ENCODE measurements at places on chromosomes 16 and 17.

GRCh38 chr17:3982541-3983017 lies 18.3 kb upstream of the ATP2A3 start:
- DNase-seq: no peak

DNA sequence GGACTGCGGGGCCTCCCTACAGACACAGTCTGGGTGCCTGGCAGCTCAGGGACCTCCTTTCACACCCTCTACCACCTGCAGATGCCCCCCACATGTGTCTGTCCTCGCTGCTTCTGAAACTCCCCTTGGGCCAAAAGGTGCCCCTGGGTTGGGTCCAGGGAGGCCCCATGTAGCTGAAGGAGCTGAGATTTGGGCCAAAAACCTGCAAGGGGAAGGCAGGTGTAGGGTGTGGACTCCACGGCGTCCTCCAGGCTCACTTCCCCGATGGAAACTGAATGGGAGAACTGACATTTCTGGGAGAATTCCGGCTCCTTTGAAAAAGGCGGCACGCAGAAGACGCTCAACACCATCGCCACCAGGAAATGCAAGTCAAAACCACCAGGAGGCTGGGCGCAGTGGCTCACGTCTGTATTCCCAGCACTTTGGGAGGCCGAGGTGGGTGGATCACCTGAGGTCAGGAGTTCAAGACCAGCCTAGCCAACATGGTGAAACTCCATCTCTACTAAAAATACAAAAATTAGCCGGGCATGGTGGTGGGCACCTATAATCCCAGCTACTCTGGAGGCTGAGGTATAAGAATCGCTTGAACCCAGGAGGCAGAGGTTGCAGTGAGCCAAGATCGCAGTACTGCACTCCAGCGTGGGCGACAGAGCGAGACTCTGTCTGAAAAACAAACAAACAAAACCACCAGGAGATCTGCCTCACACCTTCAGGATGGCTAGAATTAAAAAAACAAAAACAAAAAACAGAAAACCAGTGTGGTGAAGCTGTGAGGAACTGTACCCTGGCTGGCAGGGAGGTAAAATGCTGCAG lies 13.2 kb upstream of the BAIAP2 start:
- DNase-seq: no peak

GRCh38 chr17:50598487-50598886 lies 36.2 kb upstream of the ABCC3 start:
- DNase-seq: no peak

- DNase-seq: no peak
Observed at GRCh38 chr16:183005-183404, 2.7 kb downstream of the HBQ1 start.

- DNase-seq: no peak
Observed at GRCh38 chr17:17766077-17766743, 70.6 kb downstream of the SREBF1 start.

- DNase-seq: no peak
Observed at GRCh38 chr17:66406701-66407644, 104.6 kb downstream of the PRKCA start.

GRCh38 chr16:57500578-57501111 lies 14.4 kb upstream of the DOK4 start:
- DNase-seq: no peak

DNA sequence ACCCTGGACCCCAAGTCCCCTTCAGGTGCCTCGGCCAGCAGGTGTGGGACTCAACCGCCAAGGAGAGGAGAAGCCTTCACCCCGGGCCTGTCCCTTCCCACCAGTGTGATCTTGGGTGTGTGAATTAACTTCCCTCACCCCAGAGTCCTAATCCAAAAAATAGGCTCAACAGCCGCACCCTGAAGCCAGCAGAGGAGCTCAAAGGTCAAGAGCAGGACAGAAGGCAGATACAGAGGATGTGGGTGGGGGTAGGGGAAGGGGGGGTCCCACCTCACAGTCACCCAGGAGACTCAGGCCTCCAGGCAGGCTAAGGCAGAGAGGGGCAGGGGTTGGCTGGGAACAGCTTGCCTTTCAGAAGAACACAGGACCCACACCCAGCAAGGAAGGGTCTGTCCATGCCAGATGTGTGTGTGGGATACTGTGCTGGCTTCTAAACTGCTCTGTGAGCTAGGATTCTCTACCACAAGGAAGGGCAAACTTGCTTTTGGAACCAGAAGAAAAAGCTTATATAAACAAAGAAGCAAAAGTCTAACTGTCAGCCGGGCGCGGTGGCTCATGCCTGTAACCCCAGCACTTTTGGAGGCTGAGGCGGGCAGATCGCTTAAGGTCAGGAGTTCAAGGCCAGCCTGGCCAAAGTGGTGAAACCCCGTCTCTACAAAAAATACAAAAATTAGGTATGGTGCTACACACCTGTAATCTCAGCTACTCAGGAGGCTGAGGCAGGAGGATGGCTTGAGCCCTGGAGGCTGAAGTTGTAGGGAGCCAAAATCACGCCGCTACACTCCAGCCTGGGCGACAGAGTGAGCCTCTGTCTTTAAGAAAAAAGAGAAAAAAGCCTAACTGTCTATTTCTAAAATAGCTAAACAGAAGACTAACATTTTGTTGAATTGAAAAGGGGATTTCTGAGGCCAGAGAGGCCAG lies 4.6 kb downstream of the PIEZO1 start:
- peak; percentile 44 for DNase-seq

GRCh38 chr17:49575679-49576087 lies at the start of gene NXPH3:
TSS of gene NXPH3 (plus strand) at chr17:49575871. CDS start at chr17:49576220, 349 bp downstream.
- peak; percentile 54 for DNase-seq

DNA sequence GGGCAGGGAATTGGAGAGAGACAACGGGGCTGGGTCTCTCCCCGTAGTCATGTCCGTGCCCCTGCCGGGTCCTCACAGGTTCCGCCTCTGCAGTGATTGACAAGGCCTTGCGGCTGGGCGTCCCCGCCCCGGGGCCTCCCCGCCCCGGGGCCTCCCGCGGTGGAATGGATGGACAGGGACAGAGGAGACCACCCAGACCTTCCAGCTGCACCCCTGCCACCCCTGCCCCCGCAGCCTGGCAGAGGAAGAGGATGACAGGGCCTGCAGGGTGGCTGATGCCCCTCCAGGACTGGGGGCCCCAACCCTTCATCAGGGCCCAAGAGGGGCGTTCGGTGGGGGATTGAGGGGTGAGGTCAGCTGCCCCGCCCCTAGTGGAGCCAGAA lies 216.4 kb upstream of the CIBAR2 start:
- DNase-seq: no peak

GRCh38 chr17:33046361-33047255 lies 55.0 kb downstream of the SPACA3 start:
- DNase-seq: no peak

- no peak for DNase-seq
Observed at GRCh38 chr16:85521552-85522307, 91.4 kb upstream of the GSE1 start.

- no peak for DNase-seq
Observed at GRCh38 chr16:801584-802363, 1.2 kb upstream of the GNG13 start.

DNA sequence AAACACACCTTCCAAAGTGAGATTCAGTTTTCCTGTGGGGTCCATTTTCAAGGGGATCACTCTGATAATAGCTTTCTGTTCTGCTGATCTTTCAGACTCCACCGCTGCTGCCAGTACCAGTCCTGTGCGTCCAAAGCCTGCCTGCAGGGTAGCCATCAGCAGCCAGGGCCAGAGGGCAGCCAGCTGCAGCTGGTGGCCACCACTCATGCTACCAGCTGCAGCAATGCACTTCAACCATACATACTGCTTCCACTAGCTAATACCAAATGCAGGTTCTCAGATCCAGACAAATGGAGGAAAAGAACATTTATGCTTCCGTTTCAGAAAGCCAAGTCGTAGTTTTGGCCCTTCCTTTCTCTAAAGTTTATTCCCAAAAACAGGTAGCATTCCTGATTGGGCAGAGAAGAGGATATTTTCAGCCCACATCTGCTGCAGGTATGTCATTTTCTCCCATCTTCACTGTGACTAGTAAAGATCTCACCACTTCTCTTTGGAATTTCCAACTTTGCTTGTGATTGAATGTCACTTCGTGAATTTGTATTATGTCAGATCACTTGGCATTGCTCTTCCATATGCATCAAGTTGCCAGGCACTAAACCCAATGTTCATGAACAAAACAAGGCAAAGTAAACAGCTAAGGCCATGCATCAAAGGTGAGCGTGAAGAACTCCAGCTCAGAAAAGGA lies 1.8 kb downstream of the RNF43 start:
- no peak for DNase-seq
